Activated CD8-positive, alpha-beta memory T cell treated with anti-CD3 and anti-CD28 coated beads for 1 hour (primary cell): ENCODE measurements at places on chromosomes 7 and 10.

GRCh38 chr7:43650457-43651052 lies 67.6 kb downstream of the STK17A start:
- DNase-seq = no peak

DNA sequence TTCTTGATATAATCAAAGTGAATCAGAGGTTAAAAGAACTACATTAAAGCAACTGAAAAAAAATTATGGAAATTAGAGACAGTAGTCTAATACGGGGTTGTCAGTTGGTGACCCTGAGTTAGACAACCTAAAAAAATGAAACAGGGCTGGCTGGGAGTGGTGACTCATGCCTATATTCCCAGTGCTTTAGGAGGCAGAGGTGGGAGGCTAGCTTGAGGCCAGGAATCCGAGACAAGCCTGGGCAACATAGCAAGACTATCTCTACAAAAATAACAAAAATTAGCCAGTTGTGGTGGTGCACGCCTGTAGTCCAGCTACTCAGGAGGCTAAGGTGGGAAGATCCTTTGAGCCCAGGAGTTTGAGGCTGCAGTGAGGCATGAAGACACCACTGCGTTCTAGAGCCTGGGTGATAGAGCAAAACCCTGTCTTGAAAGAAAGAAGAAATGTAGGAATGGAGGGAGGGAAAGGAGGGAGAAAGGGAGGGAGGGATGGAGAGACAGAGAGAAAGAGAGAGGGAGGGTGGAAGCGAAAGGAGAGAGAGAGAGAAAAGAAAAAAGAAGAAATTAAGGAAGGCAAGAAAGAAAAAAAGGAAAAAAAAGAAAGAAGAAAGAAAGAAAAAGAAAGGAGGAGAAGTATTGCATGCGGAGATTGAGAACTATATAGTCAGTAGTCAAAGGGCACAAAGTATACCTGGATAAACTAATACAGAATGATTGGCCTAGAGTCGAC lies 166.1 kb downstream of the TPST1 start:
- DNase-seq = no peak

GRCh38 chr7:34034728-34035127 lies 129.4 kb downstream of the BMPER start:
- no peak for DNase-seq

GRCh38 chr7:55565681-55566080 lies 6.6 kb downstream of the VOPP1 start:
- no peak for DNase-seq

- DNase-seq = no peak
Measured at GRCh38 chr7:22582863-22583622, 83.1 kb upstream of the STEAP1B start.

- DNase-seq = no peak
Measured at GRCh38 chr10:121680879-121681655, 82.8 kb upstream of the FGFR2 start.

- no peak for DNase-seq
Measured at GRCh38 chr7:120502132-120502531, 229.2 kb downstream of the KCND2 start.

DNA sequence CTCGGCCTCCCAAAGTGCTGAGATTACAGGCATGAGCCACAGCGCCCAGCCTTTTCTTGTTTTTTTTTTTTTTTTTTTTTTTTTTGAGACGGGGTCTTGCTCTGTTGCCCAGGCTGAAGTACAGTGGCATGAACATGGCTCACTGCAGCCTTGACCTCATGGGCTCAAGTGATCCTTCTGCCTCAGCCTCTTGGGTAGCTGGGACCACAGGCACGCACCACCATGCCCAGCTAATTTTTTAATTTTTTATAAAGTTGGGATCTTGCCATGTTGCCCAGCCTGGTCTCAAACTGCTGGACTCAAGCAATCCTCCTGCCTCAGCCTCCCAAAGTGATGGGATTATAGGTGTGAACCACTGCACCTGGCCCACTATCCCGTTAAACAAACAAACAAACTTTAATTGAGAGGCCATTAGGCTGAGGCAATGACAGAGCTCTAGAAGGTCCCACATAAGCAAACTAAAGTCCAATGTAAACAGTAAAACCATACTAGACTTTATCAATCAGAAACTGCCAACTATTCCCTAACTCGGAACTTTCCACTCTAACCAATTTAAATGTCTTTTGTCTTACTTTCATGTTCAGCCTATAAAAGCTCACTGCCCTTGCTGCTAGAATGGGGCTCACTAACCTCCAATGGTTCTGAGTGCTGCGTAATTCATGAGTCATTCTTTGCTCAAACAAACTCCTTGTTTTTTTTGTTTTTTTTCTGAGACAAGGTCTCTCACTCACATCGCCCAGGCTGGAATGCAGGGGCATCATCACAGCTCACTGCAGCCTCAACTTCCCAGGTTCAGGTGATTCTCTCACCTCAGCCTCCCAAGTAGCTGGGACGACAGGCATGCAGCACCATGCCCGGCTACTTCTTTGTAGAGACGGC lies 1.9 kb downstream of the DHX32 start:
- DNase-seq = no peak

DNA sequence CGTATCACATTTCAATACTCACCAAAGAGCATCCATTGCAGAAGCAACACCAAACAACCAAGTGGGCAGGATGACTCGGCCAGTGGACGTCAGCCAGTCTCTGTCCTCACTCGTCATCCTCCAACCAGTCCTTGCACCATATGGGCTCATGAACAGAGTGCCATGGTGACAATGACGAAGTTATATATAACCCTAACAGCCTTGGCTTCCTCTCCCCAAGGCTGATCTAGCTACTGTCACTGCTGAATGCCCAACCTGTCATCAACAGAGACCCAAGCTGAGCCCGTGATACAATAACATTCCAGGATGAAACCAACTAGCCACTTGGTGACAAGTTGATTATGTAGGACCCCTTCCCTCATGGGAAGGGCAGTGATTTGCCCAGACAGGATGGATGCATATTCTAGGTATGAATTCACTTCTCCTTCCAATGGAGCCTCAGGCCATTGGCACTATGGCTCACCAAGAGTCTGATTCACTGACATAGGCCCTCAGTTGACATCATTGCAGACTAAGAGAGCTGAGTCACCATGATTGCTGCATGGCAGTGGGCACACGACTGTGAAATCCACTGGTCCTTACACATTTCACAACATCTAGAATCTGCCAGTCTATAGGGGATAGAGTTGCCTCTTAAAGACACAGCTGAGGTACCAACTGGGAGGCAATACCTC lies 26.3 kb upstream of the PPIF start:
- DNase-seq = no peak

DNA sequence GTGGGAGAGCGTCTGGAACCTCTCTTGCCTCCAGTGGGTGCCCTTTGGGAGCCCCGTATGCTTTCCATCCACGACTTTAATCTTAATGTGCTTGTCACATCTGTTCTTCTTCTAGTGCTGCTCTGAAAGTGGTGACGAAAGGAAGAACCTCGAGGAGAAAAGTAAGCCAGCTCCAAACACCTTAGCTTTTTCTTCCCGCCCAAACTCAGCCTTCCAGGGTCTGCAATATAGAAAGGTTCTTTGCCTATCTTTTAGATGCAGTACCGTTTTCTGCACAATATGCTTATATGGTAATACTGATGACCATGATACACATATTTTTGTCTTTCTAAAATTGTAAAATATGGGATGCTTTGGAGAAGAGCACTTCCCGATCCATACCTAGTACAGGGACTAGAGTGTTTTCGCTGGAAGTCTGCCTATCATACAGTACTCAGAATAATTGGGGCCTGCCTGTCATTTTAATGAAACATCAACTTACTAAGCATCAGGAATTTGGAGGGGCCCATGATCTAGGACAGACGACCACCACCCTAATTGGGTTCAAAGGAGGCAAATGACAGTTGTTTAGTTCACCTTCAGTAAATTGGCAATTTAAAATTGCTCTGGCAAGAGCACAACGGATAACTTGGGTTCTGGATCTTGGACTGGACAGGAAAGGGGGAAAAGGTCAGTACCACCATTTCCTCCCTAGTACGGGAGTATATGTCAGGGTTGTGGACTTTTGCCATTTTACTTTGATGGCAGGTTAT lies 884 bp downstream of the RINT1 start:
- no peak for DNase-seq

DNA sequence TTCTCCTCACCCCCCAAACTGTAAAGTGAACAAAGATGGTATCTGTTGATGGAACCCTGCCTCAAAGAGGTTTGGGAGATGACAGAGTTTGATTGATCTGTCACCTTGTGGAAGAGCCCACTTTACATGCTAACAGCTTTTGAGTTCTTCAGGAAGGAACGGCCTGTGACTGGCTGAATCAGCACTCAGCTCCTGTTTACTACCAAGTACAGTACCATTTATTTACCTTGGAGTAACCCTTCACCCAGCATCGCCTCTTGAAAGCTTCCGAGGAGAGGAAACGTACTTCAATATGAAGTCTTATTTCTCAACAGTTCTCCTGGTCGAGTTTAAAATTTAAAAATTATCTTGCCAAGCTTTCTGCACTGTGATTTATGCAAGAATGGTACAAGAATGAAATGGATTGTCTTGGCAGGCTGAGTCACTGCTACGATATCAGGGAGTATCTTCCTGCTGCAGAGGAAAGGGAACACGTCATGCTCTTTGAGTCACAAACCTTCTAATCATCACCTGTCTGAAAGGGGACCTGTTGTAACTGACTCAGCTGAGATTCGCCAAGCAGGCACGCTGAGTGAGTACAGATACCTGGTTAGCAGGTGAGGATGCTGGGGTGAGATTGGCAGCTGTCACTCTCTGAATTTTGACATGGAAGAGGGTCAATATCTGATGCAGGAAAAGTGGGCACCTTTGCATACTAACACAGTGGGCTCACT lies 30.1 kb downstream of the KLF6 start:
- no peak for DNase-seq

DNA sequence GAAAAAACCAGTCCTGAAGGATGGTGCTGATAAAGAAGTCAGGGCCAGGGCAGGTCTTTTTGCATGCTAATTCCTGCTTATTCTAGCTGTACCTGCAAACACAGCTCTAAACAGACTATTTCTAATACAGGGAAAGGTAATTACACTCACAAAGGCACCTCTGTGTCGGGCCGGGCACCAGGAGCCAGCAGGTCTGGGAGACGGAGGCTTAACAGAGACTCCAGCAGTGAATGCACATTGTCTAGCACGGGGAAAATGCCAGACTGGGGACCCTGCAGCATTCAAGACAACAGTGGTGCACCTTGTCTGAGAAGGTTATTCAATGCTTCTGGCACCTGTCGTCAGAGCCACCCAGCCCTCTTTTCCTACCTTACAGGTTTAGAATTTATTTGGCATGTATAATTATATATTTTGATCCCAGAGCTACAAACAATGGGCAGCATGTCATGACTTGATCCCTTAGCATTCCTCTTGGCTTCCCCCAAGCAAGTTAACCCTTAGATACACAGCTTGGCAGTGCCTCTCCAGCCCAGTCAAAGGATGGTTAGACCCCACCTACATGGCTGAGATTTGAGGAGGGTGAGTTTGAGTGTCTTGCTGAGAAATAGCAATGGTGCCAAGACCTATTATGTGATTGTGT lies 185.2 kb downstream of the SLC25A13 start:
- no peak for DNase-seq

DNA sequence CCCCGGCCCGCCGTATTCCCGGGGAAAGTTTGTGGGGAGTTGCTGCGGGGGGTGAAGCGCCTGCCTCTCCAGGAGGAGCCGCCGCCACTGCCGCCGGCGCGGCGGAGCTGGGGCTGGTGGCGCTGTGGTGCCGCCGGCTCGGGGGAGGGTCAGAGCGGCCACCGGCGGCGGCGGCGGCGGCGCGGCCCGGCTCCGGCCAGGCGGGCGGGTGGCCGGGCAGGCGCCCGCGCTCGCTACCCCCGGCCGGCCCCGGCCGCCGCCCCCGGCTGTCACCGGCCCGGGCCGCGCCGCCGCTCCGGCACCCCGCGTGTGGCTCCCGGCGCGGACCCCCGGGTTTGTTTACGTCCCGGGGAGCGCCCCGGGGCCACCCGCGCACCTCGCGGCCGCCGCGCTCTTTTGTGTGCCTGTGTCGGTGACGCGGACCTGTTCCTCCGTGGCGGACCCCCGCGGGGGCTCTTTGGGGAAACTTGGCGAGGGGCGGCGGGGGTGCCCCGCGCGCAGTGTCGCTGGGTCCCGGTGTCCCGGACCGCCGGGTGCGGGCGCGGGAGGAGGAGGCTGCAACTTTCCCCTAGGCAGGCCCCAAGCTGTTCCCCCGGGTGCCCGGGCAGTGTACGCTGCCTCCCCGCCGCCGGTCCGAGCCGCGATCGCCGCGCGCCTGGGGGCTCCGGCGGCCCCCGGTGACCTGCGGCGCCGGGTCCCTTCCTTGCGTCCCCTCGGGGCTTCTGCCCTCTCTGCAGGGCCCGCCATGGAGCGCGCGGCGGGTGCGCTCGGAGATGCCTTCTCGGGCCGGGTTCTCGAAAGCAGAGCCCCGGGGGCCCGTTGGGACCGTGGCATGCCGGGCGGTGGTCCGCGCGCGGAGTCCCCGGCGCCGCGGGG lies 593 bp upstream of the CUX1 start:
- no peak for DNase-seq

DNA sequence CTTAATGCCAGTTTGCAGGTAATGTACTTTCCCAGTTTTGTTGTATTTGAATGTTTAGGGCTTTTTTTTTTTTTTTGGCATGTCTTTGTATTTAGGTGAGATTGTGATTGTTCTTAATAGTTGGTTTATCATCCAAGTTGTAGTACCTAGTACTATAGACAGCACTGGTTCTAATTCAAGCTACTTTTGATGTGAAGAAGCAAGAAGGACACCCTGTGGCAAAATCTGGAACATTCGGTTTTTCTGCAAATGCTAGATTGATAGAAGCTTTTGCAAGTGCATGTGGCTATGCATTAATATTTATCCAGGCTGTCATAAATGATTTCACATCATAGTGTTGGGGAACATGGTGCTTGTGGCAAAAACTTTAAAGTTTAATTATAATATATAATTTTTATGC lies 248.9 kb downstream of the FOXP2 start:
- no peak for DNase-seq

- DNase-seq = no peak
Measured at GRCh38 chr7:47317487-47317886, 264.4 kb downstream of the TNS3 start.

DNA sequence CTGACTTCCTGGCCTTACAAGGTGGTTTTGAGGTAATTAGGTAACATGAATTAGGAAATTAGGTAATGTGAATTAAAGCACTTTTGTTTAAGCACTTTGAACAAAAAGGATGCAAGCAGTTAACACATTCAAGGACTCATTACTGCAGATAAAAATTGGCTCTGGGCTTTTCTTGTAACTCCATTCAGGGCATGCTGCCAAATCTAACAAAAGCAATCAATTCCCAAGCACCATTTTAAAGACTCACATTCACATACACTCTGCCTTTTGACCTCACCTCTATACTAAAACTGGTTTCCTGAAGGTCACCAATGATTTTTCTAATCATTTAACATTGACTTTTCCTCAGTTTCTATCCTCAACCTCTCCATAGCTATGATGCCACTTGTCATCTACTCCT lies 251.2 kb upstream of the RHOBTB1 start:
- DNase-seq = no peak
